Right lobe of liver (tissue), 6 donors: ENCODE measurements at places on chromosomes 13 and 19. TPM values are rescaled to one million over a fixed set of nuclear protein-coding genes. Genes with fewer than 3 reads are reported as not detected.

DNA sequence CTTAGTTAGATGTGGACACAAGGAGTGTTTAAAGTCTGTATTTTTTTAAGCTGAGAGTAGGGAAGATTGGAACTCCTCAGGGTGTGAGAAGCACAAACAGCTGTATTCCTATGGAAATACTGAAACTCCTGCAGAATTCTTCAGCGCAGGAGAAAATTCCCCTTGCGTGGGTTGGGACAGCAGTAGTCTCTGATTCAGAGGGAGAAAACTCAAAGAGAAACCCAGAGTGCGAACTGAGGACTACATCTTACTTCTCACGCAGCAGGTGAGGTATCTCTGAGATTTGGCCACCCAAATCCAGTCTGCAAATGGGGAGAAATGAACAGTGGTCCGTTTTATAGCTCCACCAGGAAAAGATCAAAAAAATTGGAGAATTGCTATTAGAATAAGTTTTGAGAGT, 60.9 kb downstream of the FRY start:
- H3K4me1 ChIP-seq, result no peaks in the 10 kb centered on the region
- H3K27ac ChIP-seq, result no peak overlapping the region
- no peak overlapping the region for H3K4me3 ChIP-seq
- H3K36me3 ChIP-seq, result no peaks in the 10 kb centered on the region
- H3K27me3 ChIP-seq, result no peaks in the 10 kb centered on the region

Gene SIGLEC14
- not detected for total RNA-seq

Gene NBEA
- total RNA-seq, result 1.7 TPM

Gene KASH5
- not detected for total RNA-seq

Gene CASP14
- total RNA-seq, result not detected

DNA sequence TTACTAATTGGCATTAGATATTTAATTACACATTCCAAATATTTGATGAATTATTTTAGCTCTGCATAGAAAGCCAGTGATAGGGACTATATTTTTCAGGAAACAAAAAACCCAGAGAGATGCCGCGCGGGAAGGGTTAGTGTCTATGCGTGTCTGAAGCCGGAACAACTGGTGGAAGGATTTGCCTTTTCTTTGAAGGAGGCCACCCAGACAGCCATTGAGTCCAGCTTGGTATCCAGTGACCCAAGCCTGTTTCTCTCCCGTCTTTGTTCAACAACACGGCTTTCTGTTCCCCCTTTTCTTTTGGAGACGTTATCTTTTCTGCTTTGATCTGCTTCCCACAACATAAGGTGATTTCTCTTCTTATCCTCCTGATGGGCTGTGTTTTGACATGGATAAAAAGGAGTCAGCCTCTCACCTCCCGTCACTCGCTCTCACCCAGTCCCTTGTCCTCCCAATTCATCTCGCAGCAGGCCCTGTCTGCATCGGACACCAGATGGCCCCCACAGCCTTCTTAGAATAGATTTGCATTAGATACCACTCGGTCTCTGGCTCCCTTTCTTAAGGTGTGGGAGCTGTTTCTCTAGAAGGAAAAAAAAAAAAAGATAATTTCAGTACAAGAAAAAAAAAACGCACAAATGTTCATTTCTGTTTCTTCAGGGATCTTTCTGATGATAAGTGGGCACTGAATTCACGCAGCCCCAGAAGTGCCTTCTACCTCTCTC, 361.8 kb downstream of the ZNF536 start:
- H3K4me3 ChIP-seq, result no peak overlapping the region
- no peak overlapping the region for H3K27ac ChIP-seq
- H3K36me3 ChIP-seq, result no peaks in the 10 kb centered on the region
- no peaks in the 10 kb centered on the region for H3K4me1 ChIP-seq

Gene CDX2
- total RNA-seq, result not detected

GRCh38 chr13:59144700-59145099, 1019.0 kb downstream of the DIAPH3 start:
- no peak for DNase-seq
- H3K4me1 ChIP-seq, result no peaks in the 10 kb centered on the region
- H3K27me3 ChIP-seq, result no peaks in the 10 kb centered on the region
- no peaks in the 10 kb centered on the region for H3K36me3 ChIP-seq
- no peak overlapping the region for H3K4me3 ChIP-seq
- no peak overlapping the region for H3K27ac ChIP-seq

- no peaks in the 10 kb centered on the region for H3K4me1 ChIP-seq
- no peak overlapping the region for H3K4me3 ChIP-seq
- H3K27ac ChIP-seq, result peak overlapping the region; percentile 67
- no peak for DNase-seq
- H3K27me3 ChIP-seq, result no peaks in the 10 kb centered on the region
These were observed 10.9 kb upstream of the ADGRE5 start for GRCh38 chr19:14370169-14370939.

DNA sequence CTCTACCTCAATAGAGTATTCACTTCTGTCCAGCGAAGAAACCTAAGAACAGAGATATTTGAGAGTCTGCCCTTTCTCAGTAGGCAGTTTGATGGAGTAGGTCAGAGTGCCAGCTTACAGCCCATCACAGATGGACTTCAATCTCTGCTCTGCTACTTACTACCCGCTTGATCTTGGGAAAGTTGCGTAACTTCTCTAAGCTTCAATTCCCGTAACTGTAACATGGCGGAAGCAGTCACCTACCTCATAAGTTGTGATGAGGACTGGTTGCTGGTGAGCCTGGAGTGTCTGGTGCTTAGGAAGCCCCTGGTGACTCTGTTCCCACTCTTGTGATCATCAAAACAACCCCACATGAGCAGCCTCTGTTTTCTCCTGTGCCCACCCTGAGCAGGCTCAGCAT, 31.0 kb downstream of the AMER2 start:
- DNase-seq, result no peak
- no peaks in the 10 kb centered on the region for H3K4me1 ChIP-seq
- H3K27ac ChIP-seq, result no peak overlapping the region
- no peaks in the 10 kb centered on the region for H3K27me3 ChIP-seq
- no peaks in the 10 kb centered on the region for H3K36me3 ChIP-seq

DNA sequence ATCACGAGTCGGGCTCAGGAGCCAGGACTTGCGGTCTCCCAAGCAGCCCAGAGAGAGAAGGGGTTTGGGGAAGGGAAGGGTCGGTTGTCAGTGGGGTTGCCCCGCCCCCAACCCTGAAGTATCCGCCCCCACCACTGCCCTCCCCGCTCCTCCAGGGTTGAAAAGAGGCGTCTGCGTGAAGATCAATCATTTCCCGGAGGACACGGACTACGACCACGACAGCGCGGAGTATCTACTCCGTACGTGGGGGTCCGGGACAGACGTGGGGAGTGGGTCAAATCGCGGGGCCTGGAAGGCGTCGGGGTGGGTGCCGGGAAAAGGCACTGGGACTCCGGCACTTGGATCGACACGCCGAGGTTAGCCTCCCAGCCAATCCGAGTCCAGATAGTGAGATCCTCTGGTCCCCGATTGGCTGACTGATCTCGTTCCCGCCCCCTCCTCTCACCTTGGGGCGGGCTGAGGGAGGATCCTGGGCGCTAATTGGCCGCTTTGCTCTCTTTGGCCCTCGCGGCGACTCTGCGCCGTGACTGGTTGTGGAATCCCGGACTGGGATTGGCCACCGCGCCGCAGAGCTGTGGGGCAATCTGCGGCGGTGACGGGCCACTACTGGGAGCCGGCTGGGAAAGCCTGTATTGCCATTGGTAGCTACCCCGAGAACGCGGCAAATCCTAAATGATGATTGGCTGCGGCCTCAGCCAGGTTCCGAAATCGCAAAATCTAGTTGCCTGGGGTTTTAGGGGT, 13.3 kb upstream of the CACNG6 start:
- no peaks in the 10 kb centered on the region for H3K4me1 ChIP-seq
- H3K27me3 ChIP-seq, result no peaks in the 10 kb centered on the region
- no peak overlapping the region for H3K27ac ChIP-seq
- no peaks in the 10 kb centered on the region for H3K36me3 ChIP-seq

Gene RPL18A
- total RNA-seq, result 449 TPM

Gene ZNF577
- 1.4 TPM for total RNA-seq

DNA sequence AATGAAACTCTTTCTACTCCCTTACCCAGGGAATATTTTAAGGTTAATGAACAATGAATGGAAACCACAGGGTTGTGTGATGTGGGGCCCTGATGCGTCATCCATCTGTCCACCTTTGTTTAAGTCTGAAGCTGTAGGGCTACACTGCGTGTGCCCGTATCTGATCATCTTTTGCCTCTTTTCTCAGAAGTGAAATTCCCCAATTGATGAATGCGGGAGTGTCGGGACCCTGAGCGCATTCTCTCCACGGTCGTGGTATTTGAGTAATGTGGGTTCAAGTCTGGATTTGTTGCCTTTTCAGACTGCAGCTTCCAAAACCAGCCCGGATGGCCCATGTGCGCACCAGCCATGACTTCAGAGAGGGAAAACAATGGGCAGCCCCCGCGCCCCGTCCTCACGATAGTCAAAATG, 112.3 kb downstream of the COL4A2 start:
- no peak overlapping the region for H3K4me3 ChIP-seq
- H3K36me3 ChIP-seq, result no peaks in the 10 kb centered on the region
- H3K27me3 ChIP-seq, result no peaks in the 10 kb centered on the region
- no peak overlapping the region for H3K27ac ChIP-seq
- DNase-seq, result no peak

DNA sequence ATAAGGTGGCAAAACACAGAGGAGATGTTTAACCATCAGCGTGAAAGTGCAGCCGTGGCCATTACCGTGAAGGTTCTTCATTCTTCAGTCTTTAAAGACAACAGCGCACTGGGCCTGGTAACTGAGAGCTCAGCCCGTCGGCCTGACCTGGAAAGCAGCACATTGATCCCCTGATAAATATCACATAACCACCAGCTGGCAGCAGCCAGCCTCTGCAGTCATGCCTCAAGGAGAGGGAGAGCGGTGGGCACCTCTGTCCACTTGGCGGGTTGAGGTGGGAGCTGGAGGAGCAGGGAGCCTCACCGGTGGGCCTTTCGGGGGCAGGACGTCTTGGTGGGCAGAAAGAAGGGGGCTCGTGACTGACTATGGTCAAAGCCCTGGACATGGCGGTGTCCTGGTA, 58.1 kb downstream of the MCF2L start:
- H3K27me3 ChIP-seq, result no peaks in the 10 kb centered on the region
- H3K27ac ChIP-seq, result no peak overlapping the region
- DNase-seq, result no peak
- no peak overlapping the region for H3K4me3 ChIP-seq
- no peaks in the 10 kb centered on the region for H3K4me1 ChIP-seq
- H3K36me3 ChIP-seq, result no peaks in the 10 kb centered on the region

Gene CGB8
- not detected for total RNA-seq

DNA sequence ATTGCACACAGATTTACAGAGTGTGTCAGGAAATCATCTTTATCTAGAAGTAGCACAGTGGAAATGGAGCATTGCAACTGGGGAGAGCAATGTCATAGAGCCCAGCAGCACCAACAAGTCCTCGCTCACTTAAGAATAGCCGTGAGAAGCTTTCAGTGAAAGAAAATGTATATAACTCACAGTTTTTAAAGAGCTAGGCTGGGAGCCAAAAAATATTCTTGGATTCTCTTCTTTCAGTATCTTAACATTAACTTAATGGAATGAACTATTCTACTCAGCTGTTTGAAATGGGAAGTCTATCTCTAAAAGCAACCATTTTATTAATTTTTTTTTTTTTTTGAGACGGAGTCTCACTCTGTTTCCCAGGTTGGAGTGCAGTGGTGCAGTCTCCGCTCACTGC, 329.6 kb downstream of the COG6 start:
- no peaks in the 10 kb centered on the region for H3K27me3 ChIP-seq
- H3K4me3 ChIP-seq, result no peak overlapping the region
- H3K4me1 ChIP-seq, result no peaks in the 10 kb centered on the region
- no peak for DNase-seq

- no peak overlapping the region for H3K4me3 ChIP-seq
- no peaks in the 10 kb centered on the region for H3K36me3 ChIP-seq
- no peak overlapping the region for H3K27ac ChIP-seq
- DNase-seq, result no peak
- no peaks in the 10 kb centered on the region for H3K27me3 ChIP-seq
These were observed 516.6 kb upstream of the NBEA start for GRCh38 chr13:34425327-34425949.

- no peak for DNase-seq
- no peak overlapping the region for H3K4me3 ChIP-seq
- H3K4me1 ChIP-seq, result no peaks in the 10 kb centered on the region
- peaks cover 2% of the 10 kb centered on the region for H3K27me3 ChIP-seq
- no peaks in the 10 kb centered on the region for H3K36me3 ChIP-seq
- H3K27ac ChIP-seq, result no peak overlapping the region
These were observed 1.8 kb downstream of the POSTN start for GRCh38 chr13:37596805-37597204.

Gene ZNF534
- not detected for total RNA-seq

Gene TSSK6
- 1.0 TPM for total RNA-seq

Gene LTBP4
- total RNA-seq, result 35.7 TPM

Gene CRB3
- total RNA-seq, result 56.1 TPM

Gene PLPPR3
- not detected for total RNA-seq
